Erythroblast (primary cell): ENCODE measurements at places on chromosomes 5 and 9.

DNA sequence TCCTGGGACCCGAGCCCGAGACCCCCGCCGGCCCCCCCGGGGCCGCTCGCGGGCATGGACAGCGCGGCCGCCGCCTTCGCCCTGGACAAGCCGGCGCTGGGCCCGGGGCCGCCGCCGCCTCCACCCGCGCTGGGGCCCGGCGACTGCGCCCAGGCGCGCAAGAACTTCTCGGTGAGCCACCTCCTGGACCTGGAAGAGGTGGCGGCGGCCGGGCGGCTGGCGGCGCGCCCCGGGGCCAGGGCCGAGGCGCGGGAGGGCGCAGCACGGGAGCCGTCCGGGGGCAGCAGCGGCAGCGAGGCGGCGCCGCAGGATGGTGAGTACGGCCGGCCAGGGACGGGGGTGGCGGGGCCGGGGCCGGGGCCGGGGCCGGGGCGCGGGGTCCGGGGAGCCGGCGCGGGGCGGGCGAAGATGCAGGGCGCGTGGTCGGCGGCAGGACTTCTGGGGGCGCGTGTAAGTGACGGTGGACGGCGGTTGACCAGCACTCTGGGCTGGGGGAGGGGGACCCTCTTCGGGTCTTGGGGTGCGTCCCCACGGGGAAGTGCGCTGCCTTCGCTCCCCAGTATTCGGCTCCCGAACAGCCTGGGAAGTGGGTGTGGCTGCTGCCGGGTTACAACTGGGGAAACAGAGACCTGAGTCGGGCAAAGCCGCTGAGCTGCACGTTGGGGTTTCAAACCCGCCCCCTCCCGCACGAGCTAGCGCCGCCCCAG is 520 bp downstream of the PRRX2 start:
- DNase-seq: no peak

DNA sequence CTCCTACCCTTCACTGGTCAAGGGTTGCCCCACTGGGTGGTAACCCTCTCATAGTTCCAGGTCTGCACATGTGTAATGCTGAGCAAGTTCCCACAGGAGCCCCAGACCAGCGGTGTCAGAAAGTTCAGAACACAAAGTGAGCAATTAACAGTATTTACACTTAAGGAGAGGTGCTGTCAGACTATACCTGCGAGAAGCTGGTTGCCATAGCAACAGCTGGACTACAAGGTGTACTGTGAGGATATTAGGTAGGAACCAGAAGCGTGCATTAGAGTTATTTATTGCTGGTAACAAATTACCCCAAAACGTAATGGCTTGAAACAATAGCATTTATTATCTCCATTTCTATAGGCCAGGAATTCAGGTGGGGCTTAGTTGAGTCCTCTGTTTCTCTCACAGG is 317.0 kb upstream of the RPS23 start:
- DNase-seq: no peak

GRCh38 chr9:98538626-98539031 is 170.1 kb downstream of the GABBR2 start:
- no peak for DNase-seq

DNA sequence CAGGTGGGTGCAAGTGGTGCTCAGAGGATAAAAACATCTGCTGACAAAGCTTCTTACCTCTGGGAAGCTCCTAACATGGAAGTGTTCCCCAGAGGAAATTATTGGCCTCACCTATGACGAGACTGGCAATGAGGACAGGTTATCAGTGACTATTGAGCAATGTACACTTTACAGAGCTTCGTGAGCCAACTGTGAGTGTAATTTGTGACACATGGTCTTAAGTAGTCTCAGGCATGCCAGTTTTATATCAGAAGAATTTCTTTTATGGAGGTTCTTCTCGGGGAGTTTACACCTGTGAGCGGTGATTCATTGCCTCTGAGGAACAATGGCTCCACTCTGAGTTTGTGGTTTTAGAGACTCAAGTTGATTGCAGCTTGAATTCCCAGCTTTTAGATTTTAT is 11.3 kb downstream of the ANKDD1B start:
- DNase-seq: no peak

- no peak for DNase-seq
Observed at GRCh38 chr5:175548626-175549311, 70.4 kb downstream of the SFXN1 start.

- no peak for DNase-seq
Observed at GRCh38 chr9:71479621-71480020, 288.7 kb downstream of the CEMIP2 start.

DNA sequence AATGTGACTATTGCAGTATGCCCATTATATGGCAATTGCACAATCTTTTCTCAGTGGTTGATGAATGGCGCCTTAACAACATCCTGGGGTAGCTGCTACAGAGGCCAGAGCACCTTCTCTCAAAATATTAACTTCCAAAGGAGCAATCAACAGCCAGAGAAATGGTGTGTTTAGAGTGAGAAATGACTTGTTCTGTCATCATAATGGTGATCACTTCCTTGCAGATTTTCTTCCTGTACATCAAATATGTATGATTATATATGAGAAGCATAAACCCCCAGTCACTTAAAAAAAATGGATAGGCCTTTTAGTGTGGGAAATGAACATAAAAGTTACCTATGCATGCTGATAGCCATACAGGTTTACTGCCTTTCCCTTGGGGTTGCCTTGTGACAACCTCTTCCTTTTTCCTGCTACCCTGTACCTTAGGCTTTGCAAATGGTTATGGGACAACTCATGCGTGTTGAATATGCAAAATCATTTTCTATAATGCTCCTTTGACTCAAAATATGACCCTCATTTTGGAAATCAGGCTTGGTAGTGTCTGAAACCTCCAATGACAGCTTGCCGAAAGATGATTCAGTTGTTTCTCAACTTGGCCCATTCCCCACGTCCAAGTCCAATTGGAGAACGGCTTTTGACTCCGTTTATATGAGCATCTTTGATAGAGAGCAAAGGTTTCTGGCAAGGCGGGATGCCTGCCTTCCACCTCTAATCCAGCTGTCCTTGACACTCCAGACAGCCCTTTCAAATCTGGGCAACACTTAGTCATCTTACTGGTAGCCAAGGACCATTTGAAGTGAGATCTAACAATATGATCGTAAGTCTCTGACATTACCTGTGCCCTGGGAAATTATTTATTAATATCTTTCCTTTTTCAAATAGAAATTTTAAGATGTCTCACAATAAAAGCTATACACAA is 69.3 kb downstream of the SLC1A1 start:
- no peak for DNase-seq

- DNase-seq: no peak
Observed at GRCh38 chr9:99177576-99178366, 44.0 kb downstream of the ALG2 start.
